NCI-H1694 treated with DMSO at 0.1 percent for 48 hours (cell line): ENCODE measurements at places on chromosomes 2 and 18.

GRCh38 chr18:25457126-25457525, 105.2 kb upstream of the ZNF521 start:
- no peak for DNase-seq

- DNase-seq = no peak
Measured at GRCh38 chr18:35635170-35635569, 53.6 kb downstream of the GALNT1 start.

GRCh38 chr2:36696533-36696932, at the start of gene VIT:
VIT (plus strand) TSS chr2:36696707; CDS start chr2:36716371, 19,664 bp downstream.
- no peak for DNase-seq

DNA sequence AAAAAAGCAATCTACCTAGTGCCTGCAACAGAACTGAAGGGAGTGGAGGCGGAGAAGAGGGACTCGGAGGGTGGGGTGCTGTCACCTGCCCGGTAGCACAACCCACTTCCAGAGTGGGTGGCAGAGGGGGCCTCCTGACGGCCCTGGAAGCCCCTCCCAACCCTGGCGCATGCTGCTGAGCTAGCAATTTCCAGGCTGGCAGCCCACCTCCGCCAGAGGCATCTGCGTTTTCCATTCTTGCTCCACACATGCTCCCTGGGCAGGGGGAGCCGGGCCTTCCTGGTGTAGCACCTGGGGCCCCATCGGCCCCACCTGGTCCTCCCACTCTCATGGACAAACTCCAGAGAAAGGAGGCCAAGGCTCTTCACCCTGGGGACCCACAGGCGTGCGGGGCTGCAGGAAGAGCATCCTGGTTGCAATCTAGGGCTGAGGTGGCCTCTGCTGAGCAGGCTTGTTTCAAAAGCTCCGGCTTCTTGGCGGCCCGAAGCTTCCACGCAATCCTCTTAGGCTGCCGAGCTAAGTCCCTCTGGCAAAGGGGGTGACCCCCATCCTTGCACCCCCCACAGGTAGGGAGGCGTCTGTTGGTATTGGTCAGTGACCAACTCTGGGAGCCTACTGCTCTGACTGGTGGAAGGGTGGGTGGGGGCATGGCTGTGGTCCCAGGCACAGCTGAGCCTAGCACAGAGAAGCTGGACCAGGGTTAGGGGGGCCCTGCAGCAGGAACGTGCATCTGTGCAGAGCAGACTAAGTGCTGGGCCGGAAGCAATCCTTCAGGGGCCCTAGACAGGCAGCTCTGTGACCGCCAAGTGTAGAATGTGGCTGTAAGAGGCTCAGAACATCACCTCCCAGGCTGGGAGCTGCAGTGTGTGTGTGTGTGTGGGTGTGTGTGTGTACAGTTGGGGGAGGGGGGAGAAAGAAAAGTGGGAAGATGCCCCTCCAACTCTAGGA, 2.6 kb downstream of the HS6ST1 start:
- DNase-seq = no peak

- DNase-seq = no peak
Measured at GRCh38 chr2:229660391-229660790, 54.0 kb downstream of the DNER start.

- no peak for DNase-seq
Measured at GRCh38 chr2:104831742-104832141, 22.2 kb upstream of the POU3F3 start.

GRCh38 chr18:10121028-10121427, 207.2 kb downstream of the VAPA start:
- no peak for DNase-seq

GRCh38 chr2:19879120-19879519, 22.7 kb downstream of the TTC32 start:
- DNase-seq = no peak

DNA sequence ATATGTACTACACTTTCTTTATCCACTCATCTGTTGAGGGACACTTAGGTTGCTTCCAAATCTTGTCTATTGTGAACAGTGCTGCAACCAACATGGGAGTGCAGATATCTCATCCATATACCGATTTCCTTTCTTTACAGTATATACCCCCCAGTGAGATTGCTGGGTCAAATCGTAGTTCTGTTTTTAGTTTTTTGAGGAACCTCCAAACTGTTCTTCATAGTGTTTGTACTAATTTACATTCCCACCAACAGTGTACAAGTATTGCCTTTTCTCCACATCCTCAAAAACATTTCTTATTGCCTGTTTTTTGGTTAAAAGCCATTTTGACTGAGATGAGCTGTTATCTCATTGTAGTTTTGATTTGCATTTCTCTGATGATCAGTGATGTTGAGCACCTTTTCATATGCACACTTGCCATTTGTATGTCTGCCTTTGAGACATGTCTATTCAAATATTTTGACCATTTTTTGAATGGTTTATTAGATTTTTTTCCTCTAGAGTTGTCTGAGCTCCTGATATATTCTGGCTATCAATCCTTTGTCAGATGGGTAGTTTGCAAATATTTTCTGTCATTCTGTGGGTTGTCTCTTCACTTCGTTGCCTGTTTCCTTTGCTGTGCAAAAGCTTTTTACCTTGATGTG, 12.2 kb downstream of the PLEK start:
- no peak for DNase-seq

GRCh38 chr18:74773171-74773624, 175.5 kb downstream of the ZNF407 start:
- DNase-seq = no peak

DNA sequence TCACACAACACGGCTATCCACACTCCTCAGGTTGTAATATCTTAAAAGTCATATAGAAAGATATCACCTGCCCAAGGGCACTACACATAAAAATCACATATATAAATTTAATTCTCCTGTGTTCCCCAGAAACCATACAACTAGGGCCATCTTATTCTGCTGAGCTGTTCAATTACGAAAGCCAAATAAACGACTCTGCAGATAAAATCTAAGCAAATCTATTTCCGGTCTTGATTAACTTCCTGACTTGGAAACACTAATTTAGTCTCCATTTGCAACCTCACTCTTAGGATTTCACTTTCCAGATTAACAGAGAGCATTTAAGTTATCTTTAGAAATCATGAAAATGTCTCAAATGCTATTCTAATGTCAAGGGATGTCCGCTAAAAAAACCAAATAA, 23.9 kb upstream of the STK17B start:
- DNase-seq = no peak

DNA sequence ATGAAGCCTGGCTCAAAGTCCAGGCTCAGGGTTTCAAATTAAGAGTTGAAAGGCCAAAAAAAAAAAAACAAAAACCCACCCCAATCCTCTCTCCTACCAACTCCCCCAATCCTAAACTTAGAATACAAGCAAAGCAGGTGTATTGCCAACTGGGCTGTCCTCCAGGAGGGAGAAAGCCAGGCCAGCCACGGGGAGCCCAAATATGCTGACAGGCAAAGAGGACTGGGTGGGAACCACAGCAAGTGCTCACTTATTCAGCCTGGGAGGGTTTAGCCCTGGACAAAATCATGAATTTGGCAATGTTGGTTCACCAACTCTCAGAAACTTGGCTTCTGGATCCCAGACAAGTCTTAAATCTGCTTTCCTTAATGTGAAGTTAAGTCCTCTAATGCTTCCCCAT, 36.5 kb downstream of the GKN2 start:
- DNase-seq = no peak

DNA sequence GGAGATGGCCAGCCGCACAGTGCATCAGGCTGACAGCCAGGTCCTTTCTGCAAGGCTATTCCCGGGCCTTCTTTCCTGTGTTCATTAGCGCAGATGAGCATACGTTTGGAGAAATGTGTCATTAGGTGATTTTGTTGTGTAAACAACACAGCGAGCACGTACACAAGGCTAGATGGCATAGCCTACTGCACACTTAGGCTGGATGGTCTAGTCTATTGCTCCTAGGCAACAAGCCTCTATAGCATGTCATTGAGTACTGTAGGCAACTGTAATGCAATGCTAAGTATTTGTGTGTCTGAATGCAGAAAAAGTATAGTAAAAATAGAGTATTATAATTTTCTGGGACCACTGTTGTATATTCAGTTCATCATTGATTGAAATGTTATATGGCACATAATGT, 50.9 kb upstream of the PHLPP1 start:
- no peak for DNase-seq

DNA sequence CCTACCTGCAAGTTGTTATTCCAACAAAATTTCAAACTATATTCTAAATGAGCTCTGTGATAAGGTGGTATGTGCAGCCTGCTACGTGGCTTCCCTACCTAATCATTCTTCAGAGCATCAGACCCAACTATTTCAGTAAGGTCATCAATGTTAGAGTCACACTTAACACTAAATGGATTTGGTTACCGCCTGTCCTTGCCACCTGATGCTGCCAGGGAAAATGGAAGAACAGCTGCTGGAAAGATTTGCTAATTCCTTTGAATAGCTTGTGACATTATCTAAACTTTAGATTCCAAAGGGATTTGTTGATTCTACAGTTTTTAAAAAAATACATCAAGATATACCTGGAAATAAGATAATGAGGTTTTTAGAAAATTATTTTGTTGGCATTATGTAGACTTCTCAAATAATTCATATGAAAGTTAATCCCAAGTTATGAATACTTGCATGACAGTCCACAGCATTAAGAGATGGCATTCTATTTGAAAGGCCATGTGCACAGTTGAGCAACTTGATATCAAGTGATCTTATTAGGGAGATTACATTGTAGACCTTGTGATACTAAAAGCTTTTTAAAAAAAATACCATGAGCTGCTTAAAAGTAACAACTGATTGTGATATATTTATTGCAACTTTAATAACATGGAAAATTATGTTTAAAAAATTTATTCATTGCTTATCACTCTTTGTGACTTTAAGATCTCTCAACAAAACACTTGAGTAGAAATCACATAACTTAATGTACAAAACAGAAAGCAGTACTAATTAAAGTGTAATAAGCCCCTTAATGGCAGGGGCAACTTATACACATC, 98.3 kb upstream of the UGP2 start:
- no peak for DNase-seq

DNA sequence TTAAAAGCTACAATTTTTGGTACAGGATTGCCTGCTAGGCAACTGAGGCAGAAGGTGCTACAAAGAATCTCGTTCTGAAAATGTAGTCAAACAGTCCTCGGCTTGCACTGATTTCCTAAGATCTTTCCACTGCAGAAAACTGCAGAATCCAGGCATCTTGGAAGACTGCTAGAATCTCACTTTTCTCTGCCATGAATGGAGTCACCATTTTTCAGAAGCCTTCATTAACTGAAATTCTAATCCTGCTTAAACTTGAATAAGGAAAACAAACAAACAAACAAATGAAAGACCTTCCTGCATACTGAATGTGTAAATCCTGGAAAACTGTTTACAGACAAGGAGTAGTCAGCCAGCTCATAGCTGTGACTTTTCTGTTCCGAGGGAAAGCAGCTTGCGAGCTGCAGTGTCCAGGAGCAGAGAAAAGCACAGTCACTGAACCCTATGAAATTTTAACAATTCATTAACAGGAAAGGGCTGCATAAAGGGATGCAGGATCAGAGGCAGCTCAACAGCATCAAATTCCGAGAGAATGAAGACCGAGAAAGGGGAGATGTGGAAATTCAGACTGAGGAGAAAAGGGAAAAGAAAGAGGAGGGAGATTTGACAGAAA, 210.5 kb upstream of the PIK3C3 start:
- DNase-seq = no peak

DNA sequence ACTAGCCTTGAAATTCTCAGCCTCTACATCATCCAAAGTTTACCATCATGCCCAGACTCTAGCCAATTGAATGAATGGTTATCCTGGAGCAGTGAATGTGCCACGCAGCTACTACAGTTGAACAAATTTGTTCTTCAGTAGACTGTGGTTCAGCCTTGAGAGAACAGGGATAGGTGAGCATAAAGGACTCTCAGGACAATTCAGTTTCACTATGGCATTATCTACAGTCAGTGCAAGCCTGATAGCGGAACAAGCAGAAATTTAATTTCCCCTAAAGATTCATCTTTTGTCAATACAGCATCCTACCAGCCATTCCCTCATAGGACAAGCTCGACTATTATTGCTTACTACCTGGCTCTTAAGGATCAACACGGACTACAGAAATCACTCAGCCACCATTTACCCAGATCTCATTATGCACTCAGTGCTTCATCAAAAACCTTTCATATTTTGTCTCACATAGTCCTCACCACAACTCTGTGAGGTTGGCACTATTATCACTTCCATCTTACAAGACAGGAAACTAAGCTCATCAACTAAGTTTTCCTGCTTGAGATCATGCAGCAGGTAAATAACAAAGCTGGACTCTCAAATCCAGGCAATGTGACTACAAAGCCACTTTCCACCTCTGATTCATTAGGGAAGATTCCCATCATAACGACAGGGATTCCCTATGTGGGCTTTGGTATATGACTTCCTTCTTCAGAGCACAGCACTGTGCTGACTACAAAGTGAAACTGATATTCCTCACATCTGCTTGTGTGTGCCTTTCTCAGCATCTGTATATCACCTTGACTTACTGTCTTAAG, 181.5 kb upstream of the ACVR2A start:
- no peak for DNase-seq

DNA sequence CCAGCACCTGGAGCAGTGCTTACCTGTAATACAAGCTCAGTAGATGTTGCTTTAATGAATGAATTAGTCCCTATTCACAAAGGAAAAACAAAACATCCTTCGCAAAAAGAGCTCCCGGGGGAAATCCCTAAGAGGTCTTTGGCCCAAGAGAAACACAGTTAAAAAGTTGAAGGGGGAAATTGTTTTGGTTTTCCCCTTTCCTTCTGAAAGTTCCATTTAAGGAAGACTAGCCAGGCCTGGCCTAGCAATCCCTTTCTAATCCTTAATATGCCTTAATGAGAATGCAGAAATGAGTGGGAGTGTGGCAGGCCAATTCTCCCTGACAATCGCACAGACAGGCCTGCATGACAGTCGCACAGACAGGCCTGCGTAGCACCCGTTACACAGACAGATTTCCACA, 33.5 kb upstream of the REL start:
- no peak for DNase-seq

- DNase-seq = peak; percentile 31
Measured at GRCh38 chr2:131063501-131064283, 29.6 kb downstream of the FAM168B start.

DNA sequence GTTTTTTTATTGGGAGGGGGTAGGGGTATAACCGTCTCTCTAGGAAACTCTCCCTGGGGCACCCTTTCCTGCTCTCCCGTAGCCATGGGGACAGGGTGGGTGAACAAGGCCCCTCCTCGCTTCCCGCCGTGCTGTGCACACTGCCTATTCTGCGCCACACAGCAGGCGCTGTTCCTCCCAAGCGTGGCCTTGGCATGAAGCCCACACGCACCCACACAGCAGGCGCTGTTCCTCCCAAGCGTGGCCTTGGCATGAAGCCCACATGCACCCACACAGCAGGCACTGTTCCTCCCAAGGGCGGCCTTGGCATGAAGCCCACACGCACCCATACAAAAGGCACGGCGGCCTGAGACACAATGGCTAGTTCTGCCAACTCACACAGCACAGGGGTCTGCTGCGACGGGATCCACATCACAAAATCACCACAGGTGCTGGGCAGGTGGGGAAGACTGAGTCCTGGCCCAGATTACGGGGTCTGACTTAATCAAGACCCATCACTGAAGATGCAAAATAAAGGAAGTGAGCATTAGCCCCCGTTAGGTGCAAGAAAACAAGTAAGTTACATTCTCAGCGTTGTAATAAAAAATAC, 46.6 kb upstream of the TPO start:
- DNase-seq = no peak

- DNase-seq = no peak
Measured at GRCh38 chr18:25737710-25738311, 352.6 kb downstream of the SS18 start.

GRCh38 chr2:117401582-117401981, 412.9 kb upstream of the DDX18 start:
- no peak for DNase-seq
